ENCODE measurements at places on chromosomes 16 and 17. TPM values are rescaled to one million over a fixed set of nuclear protein-coding genes. Genes with fewer than 3 reads are reported as not detected.

- no peak for DNase-seq
These were observed 143.7 kb downstream of the ABCC12 start for GRCh38 chr16:48011878-48012658.

DNA sequence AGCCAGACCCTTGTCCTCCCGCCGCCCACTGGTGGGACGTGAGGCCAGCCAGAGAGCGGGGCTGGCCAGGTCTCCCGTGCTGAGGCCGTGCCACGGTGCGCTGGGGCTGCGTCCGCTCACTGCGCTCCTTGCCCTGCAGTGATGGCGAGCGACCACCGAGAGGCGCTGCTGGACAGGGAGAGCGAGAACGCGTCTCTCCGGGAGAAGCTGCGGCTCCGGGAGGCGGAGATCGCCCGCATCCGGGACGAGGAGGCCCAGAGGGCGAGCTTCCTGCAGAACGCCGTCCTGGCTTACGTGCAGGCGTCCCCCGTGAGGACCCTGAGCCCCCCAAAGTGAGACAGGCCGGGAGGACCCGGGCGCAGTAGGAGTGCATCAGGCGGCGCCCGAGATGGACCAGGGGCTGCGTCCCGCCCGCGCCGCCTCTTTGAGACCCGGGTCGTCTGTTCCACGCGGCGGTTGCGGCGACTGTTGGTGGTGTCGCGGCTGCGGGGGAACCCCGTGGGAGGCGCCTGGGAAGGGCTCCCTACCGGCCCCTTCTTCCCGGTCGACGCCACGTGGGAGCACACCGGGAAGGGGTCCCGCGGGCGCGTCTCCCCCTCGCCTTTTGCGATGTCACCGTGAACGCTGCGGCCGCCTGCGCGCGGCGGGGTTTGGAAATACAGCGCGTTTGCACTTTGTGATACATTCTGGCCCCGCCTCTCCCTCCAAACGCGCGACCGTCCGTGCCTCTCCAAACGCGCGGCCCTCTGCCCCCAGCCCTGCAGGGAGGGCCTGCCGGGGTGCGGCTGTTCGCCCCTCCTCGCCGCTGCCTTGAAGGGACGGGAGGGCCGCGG lies 792 bp upstream of the RAC3 start:
- DNase-seq: no peak

GRCh38 chr16:2237493-2238149 lies 1.4 kb downstream of the DNASE1L2 start:
- no peak for DNase-seq

ANKS3 gene
- polyA plus RNA-seq: 23.3 TPM

GRCh38 chr16:72409423-72409822 lies 237.5 kb upstream of the PMFBP1 start:
- DNase-seq: no peak

DNA sequence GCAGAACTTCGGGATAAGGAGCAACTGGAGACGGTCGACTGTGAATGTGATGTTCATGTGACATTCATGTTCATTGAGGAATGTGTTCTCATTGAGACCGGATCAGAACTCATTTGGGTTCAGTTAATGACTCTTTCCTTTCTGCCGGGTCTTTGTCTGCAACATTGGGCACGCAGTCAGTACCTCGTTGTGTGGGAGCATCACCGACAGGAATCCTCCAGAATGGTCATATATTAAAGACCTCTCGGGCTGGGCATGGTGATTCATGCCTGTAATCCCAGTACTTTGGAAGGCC lies 144.6 kb downstream of the PITPNC1 start:
- no peak for DNase-seq

DNA sequence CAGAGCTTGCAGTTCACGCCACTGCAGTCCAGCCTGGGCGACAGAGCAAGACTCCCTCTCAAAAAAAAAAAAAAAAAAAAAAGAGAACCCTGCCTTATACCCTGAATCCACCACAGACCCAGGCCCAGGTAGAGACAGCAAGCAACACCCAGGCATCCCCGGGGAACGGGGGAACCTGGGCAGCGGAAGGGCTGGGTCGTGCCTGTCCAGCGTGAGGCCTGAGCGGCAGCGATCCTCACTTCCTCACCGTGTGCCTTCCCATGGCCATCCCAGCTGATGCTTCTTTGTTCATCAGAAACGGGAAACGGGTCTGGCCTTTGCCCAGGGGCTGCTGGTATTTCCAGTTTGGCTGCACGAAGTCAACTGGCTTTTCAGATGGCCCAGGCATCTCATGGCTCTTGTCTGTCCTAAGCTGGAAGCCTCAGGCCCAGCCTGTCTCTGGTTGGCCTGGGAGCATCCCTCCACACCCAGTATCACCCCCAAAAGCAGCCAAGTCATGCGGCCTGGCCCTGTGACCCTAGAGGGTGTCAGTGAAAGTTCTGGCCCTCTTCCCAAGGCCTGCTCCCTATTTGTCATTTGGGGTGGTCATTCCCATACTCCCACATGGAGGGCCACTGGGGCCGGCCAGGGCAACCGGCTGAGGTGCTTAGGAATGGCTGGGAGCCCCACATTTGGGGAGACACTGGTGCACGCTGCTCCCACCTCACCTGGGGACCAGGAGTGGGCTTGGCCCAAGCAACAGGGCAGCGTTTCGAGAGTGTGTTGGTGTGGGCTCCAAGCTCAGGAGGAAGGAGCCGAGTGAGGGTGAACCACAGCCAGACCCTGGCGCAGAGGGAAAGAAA lies 20.1 kb downstream of the FAM83G start:
- no peak for DNase-seq

HOXB8 gene
- 61.5 TPM for polyA plus RNA-seq

- DNase-seq: no peak
These were observed 3.2 kb downstream of the BCO1 start for GRCh38 chr16:81241706-81242105.

- DNase-seq: no peak
These were observed 27.1 kb downstream of the ZNF652 start for GRCh38 chr17:49334744-49335512.

Data from left renal pelvis (tissue), 4 donors.